ENCODE measurements at places on chromosomes 5 and 9.
A peak's percentile ranks its signal among the peaks of the same experiment; 100 is the strongest.

GRCh38 chr5:168947212-168947868 is 353.6 kb downstream of the SLIT3 start:
- DNase-seq, result no peak

DNA sequence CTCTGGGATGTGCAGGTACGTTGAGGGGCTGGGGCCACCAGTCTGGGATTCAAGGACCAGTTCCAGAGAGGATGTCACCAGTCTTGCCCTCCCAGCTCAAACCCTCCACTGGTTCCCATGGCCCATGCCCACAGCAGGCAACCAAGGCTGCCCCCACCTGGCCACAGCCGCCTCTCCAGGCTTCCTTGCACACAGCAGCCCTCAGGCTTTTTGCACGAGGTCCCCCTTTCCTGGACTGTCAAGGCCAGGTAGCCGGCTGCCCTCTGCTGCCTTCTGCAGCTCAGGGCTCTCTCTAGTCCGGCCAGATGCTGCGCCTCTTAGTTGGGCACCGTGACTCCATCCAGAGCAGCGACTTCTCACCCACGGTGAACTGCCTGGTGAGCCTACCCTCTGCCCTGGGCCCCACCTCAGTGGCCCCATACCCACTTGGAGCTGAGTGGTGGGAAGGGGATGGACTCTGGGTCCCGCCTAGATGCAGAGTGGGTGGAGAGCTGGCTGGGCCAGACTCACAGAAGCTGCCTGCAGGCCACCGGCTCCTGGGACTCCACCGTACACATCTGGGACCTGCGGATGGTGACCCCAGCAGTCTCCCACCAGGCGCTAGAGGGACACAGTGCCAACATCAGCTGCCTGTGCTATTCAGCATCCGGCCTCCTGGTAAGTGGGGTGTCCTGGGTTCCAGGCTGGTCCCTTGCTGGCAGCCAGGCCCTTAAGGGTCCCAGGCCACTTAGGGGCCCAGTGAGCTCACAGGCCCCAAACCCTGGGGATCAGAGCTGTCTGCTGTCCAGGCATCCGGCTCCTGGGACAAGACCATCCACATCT is 2.9 kb downstream of the WDR38 start:
- DNase-seq, result no peak

GRCh38 chr5:66553916-66554575 is 42.1 kb upstream of the MAST4 start:
- no peak for DNase-seq

GRCh38 chr5:170885809-170886208 is 24.0 kb downstream of the RANBP17 start:
- no peak for DNase-seq

GRCh38 chr5:107673368-107674136 is 2.8 kb upstream of the EFNA5 start:
- DNase-seq, result peak; percentile 67

- DNase-seq, result no peak
Measured at GRCh38 chr5:137344021-137344420, 155.1 kb downstream of the SPOCK1 start.

GRCh38 chr5:125508225-125508624 is 761.8 kb upstream of the ZNF608 start:
- no peak for DNase-seq

- no peak for DNase-seq
Measured at GRCh38 chr5:92704590-92704989, 876.4 kb downstream of the NR2F1-AS1 start.

DNA sequence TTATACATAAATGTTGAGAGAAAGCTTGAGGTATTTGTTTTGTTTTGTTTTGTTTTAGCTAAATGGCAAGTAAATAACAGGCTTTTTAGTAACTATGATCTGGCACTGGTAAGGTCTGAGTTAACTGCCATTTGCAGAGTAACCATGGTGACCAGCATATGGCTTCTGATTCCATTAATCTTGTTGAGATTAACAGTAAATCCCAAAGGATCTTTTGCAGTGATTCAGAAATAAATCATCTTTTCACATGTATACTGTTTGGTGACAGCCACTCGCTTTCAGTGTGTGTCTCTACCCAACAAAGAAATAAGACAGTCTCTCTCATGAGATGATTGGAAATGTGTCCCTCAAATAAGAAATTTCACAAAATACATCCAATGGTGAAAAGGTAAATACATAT is 235.6 kb downstream of the RAB3C start:
- no peak for DNase-seq

- no peak for DNase-seq
Measured at GRCh38 chr5:58983526-58984452, 400.9 kb downstream of the RAB3C start.

- DNase-seq, result no peak
Measured at GRCh38 chr5:173774271-173774761, 113.8 kb upstream of the CPEB4 start.

GRCh38 chr9:70902692-70903131 is 218.7 kb downstream of the TRPM3 start:
- peak; percentile 79 for DNase-seq

DNA sequence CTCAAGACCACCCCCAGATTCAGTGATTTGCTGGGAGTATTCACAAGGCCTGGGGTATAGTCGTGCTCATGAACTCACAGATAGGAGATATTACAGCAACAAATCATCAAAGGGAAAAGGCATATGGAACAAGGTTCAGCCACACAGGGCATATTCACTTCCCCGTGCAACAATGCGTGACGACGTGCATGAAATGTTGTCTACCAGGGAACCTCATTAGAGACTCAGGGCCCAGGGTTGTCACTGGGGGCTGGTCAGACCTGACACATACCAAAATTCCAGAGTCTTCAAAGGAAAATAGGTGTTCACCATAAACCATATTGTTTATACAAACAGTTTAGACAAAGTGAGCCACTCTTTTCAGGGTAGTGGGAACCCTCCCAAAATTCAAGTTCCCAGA is 212.4 kb downstream of the RFK start:
- DNase-seq, result no peak

- DNase-seq, result no peak
Measured at GRCh38 chr5:20494706-20495105, 506.7 kb upstream of the CDH18 start.

Data from AG09319 (cell line).